ENCODE measurements at places on chromosomes 12 and 14.

DNA sequence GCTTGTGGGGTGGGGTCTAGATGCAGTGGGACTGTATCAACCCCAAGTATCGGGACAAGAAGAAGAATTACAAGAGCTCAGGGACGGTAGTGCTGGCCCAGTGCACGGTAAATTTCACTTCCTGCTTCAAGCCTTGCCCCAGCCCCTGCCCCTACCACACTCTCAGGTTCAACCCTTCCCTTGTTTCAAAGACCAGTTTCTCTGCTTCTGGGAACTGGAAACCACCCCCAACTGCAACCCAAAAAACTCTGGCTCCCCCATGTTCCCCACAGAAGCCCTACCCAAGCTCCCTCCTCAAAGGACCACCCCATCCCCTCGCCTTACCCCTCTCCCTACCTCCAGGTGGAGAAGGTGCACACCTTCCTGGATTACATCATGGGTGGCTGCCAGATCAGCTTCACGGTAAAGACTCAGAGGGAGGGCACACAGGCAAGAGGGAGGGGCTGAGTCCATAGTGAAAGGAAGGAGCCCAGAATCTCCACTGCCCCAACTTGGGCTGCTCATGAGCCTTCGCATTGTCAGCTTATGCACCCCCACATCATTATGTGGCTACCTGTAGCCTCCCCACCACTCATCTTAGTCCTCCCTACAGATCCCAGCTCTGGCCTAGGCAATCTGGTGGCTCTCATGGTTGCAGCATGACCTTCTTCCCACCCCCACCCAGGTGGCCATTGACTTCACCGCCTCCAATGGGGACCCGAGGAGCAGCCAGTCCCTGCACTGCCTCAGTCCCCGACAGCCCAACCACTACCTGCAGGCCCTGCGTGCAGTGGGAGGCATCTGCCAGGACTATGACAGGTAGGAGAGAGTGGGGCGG, 4.3 kb downstream of the CPNE6 start:
- DNase-seq = no peak

DNA sequence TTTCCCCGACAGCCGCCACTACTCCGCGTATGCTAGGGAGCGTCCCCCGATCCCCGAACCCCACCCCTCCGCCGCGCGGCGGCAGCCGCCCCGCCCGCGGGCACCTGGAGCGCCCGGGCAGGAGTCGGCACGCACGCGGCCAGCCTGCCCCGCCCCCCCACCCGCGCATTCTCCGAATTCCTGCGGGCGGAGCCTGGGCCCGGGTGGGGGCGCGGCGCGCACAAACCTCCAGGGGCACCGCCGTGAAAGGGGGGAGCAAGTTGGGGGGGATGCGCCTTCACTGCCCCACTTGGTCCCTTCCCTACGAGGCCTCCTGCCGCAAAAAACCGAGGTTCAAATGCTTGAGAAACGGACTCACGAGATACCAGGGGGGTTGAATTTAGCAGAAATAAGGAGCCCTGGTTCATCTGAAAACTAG, 1.7 kb downstream of the AJUBA start:
- DNase-seq = peak; percentile 72

DNA sequence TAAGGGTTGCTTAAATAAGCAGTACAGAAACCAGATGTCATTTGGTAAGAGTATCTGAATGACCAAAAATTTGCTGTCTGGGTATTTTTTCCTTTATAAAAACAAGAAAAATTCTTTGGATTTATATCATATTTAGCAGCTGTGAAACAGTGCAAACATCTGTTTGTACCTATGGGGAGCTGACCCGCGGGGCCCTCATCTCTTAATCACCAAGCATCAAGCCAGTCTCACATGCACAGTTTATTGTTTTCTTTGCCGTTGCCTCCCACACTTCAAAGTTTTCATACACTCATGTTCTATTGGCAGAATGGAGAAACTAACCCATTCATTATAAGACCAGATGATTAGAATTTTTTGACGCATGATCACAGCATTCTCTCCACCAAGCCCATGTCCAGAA, 142.2 kb downstream of the BMP4 start:
- DNase-seq = no peak

- no peak for DNase-seq
Observed at GRCh38 chr14:72528059-72528862, 365.6 kb downstream of the DPF3 start.

DNA sequence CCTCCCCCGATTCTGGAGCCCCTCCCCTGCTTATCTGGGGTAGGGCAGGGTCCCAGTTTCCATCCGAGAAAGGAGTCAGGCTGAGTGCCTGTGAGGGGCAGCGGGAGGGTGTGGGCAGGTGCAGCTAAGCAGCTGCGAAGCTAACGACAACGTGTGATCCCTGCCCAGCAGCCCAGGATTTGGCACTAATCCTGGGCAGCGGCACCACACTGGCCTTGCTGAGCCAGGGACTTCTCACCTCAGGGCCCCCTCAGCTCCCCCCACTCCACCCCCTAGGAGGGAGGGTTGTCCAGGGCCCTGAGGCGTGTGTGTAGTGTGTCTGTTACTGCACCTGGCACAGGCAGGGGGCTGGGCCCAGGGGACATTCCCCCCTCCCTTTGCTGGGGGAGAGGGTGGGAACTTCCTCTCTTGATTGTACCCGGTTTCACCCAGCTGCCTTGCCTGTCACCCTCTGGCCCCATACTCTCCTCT, 1.8 kb downstream of the SMIM41 start:
- DNase-seq = peak; percentile 69

DNA sequence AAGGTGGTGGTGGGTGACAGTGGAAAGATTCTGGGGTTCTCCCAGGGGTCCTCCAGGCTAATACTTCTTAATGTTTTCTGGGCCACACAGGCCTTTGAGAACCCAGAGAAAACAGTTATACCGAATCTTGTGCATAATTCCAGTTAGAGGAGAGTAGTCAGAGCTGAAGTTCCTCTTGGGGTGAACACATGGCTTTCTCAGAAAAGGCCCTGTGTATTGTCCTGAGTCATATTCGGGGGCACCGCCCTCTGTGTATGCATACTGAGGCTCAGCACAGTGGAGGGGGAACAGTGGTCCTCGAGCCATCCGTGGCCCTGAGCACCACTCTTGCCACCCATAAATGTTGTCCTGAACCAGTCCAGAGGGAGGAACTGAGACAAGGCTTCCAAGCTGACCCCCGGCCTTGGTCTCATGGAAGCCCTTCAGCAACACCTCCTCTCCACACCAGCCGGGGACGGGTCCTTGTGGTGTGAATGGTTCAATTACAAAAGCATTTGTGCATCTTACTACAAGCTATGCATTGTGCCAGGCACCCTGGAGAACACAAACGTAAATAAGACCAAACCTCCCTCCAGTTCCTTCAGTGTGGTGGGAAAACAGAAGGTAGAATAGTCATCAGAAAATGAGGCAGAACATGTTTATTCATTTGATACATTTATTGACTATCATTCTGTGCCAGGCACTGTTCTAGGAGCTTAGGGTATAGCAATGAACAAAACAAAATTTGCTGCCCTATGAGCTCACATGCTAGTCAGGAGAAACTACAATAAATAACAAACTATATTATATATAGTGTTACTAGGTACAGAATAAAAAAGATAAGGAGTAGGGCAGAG, 9.9 kb downstream of the DHRS2 start:
- no peak for DNase-seq

- no peak for DNase-seq
Observed at GRCh38 chr12:9149372-9149771, 33.7 kb upstream of the A2M start.

DNA sequence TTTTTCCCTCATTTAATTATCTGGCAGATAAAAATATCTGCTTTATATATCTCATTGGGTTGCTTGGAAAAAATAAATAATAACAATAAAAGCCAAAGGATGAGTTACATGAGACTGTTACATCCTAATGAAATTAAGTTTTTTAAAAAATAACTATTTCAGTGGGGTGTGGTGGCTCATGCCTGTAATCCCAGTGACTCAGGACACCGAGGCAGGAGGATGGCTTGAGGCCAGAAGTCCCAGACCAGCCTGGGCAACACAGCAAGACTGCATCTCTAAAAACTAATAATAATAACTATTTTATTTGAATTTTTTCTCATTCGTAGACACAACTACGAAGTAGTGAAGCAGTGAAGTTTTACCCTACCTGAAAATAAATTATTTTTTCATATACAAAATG, 103.3 kb downstream of the BCAT1 start:
- DNase-seq = no peak

DNA sequence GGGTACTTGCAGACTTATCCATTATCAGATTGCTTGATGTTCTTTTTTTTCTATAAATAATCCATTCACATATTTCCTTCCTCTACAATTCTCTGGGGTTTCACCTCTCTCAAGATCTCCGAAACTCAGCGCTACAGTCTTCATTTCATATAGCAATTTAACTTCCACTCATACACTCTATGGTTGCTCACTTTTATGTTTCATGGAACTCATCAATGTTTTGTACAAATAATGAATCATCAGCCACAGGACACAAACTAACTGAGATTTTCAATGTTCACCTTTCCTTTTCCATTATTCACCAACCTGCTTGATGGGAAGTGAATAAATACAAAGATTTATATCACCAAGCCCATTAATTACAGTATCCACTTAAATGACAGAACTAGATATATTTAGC, 534.7 kb downstream of the LRFN5 start:
- no peak for DNase-seq

DNA sequence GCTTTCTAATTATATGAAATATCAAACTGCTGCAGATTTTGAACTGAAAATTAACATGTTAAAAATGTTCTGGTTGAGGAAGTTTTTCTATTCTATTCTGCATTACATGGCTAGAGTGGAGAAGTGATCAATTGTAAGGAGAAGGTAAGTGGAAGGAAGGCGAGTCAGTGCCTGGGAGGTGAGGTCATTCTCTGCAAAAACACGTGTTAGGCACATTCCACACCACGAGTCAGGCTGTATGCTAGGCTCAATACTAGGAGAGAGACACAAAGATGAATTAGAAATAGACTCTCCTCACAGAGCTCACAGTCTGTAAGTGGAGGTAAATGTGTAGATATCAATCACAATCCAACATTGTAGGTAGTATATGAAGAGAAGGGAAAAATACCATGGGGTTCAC, 194.1 kb downstream of the NOVA1 start:
- no peak for DNase-seq

DNA sequence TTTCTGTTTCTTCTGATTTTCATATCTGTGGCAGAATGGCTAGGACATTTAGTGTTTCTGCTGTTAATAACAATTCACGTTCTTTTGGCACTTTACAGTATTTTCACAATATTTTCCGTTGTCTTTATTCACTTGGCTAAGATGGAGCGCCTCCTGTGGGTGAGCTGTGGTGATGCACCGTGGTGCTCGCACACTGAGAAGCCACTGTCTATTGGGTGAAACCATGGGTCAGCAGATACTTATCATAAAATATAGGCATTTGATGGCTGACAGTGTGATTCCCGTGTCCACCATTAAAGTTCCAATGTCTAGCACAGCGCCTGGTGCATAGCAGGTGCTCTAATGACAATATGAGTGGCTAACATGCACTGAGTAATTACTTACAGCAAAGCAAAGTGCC, 141.8 kb downstream of the VRK1 start:
- DNase-seq = no peak

- no peak for DNase-seq
Observed at GRCh38 chr12:120366341-120366705, 2.6 kb downstream of the MSI1 start.

DNA sequence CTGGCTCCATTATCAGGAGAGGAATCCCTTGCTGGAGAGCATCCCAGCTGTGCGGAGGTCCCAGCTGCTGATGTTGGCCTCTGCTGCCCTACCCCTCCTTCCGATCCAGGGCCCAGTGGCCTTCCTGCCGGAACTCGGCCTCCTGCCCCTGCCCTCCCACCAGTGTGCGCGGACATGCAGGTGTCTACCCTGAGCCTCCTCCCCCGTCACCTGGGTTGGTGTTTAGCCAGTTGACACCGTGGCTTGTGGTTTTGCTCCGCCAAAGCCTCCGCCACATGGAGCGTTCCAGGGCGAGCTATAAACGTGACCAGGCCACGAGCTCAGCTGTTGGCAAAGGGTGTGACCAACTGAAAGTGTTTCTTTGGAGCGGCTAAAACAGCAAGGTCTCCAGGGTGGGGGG, 1104.3 kb downstream of the BCL11B start:
- no peak for DNase-seq

DNA sequence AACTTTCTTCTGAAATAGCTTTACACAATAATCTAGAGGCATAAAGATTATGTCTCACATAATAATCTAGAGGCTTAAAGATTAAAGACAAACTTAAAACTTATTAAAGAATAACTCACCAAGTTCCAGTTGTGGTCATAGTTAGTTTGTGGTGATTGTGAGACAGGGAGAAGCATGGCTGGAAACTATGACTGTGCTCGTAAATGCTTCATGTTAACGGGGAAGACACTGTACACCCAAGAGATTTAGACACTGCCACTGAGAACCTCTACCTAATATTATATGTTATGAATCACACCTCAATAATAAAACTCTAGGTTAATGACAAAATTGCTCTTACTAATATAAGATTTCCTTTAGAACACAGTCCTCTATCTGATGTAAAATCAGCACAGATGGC, 541.6 kb downstream of the TMEM121 start:
- DNase-seq = no peak

DNA sequence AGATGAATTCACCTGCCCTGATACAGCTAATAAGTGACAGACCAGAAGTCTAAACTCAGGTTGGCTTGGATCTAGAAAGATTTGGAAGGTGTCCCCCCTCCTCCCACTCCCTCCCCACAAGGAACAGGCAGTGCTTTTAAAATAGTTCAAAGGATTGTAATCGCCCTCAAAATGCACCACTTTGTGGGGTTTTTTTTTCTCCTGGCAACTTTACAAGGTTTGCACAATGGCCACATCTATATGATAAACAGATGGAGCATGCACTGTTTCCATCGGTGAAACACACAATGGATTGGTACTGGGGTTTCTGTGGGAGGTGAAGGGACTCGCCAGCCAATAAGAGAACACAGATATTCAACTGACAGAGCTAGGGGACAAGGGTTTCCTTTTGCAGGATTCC, 137.4 kb downstream of the LLPH start:
- DNase-seq = no peak

DNA sequence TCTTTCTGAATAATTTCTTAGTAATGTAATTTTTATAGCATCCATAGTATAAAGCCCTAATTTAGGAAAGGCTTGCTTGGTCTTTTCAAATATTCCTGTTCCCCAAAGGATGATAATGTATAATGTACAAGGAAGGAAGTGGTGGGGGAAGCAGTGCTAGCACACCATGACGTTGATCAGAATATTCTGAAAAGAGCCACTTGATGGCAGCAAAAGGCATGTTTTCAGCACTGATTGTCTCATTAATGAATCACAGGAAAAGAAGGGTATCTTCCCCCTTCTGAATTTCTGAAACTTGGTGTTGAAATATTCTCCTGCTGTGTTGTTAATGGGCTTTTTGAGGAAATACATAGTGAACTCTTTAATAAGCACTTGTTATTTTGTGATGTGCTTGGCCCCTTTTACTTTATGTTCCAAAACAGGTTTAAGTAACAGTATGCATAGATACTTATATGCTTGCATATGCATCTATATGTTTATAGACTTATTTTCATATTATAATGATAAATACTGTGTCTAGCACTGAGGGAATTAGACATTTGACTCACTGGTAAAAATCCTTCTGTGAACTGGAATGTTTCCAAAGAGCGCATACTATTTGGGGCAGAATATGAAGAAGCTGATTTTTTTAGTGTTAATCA, 122.0 kb downstream of the TMEM117 start:
- DNase-seq = peak; percentile 21

All from thyroid gland (tissue), 4 donors.